ENCODE measurements at places on chromosomes 2 and 18. TPM values are rescaled to one million over a fixed set of nuclear protein-coding genes. Genes with fewer than 3 reads are reported as not detected.
A peak's percentile ranks its signal among the peaks of the same experiment; 100 is the strongest.

HOXD12 gene
- total RNA-seq = not detected

FBXO15 gene
- total RNA-seq = 0.89 TPM

CCL20 gene
- 0.27 TPM for total RNA-seq

CDCA7 gene
- total RNA-seq = 7.8 TPM

GRP gene
- total RNA-seq = not detected

SNED1 gene
- total RNA-seq = 2.8 TPM

DNA sequence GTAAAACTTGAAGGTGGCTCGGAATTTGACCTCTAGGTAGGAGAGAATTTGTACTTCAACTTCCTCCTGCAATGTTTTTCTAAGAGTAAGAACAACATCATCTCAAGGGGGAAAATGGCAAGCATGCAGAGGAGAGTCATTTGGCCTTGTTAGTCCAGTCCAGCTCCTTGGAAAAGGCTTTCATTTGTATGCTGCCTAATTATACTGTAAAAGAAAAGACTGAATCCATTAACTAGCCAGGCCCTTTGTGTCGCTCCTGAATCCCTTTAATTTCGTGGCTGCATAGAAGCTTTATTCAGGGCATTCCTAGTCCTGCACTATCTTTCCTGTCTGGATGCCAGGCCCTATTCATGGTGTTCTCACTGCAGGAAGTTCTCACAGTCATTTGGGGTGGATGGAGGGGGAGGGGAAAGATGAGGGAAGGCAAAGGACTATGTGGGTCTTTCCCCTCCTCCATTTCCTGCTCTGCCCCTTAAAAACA, 36.0 kb downstream of the PHLPP1 start:
- H3K4me3 ChIP-seq = no peak overlapping the region
- H3K27me3 ChIP-seq = no peaks in the 10 kb centered on the region
- DNase-seq = no peak
- H3K4me1 ChIP-seq = peaks cover 11% of the 10 kb centered on the region
- H3K36me3 ChIP-seq = no peaks in the 10 kb centered on the region

- H3K36me3 ChIP-seq = no peaks in the 10 kb centered on the region
- H3K4me3 ChIP-seq = no peak overlapping the region
- H3K27ac ChIP-seq = no peak overlapping the region
- DNase-seq = no peak
These were observed 15.3 kb downstream of the KYNU start for GRCh38 chr2:142892715-142893114.

GRCh38 chr2:68435615-68436014, 31.5 kb downstream of the FBXO48 start:
- no peaks in the 10 kb centered on the region for H3K27me3 ChIP-seq
- no peak for DNase-seq
- peaks cover 7% of the 10 kb centered on the region for H3K4me1 ChIP-seq
- H3K36me3 ChIP-seq = no peaks in the 10 kb centered on the region

- peaks cover 2% of the 10 kb centered on the region for H3K27me3 ChIP-seq
- H3K4me1 ChIP-seq = no peaks in the 10 kb centered on the region
- H3K4me3 ChIP-seq = no peak overlapping the region
- no peaks in the 10 kb centered on the region for H3K36me3 ChIP-seq
- H3K27ac ChIP-seq = no peak overlapping the region
- DNase-seq = peak; percentile 29
These were observed 38.8 kb upstream of the TMEM18 start for GRCh38 chr2:715854-716560.

DNA sequence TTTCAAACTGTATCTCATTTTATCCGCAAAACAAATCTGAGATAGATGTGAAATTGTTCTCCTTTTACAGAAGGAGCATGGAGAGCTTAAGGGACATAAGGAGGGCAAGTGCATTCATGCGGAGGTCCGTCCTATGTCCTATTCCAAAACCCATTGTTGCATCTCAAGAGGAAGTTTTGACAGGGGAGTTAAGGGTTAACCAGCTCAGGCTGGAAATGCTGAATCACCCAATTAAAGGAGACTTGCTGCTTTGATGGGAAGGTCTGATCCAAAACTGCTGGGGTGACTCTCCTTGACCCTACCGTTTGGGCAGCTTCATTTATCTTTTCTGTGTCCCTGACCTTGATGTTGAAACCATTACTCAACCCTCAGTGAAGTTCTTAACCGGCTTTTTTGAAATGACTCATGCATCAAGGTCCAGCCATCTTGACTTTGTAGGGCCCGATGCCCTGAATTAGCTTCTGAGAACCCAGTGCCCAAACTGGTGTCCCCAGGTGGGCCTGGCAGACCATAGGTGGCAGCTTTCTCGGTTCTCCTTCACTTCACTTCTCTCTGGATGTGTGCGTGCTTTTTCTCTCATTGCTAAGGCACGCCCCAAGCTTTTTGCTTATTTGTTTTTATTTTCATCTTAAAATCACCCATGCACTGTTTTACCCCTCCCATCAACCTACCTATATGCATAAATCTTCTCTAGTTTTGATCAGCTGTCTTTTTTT, 15.9 kb upstream of the TXNDC2 start:
- H3K27ac ChIP-seq = no peak overlapping the region
- no peaks in the 10 kb centered on the region for H3K27me3 ChIP-seq
- no peaks in the 10 kb centered on the region for H3K4me1 ChIP-seq
- H3K4me3 ChIP-seq = no peak overlapping the region

- DNase-seq = no peak
- peaks cover 2% of the 10 kb centered on the region for H3K4me1 ChIP-seq
- H3K27me3 ChIP-seq = no peaks in the 10 kb centered on the region
- no peaks in the 10 kb centered on the region for H3K36me3 ChIP-seq
- H3K27ac ChIP-seq = peak overlapping the region; percentile 97
- peak overlapping the region; percentile 81 for H3K4me3 ChIP-seq
These were observed 391 bp upstream of the TMEM17 start for GRCh38 chr2:62506421-62506750.

DNA sequence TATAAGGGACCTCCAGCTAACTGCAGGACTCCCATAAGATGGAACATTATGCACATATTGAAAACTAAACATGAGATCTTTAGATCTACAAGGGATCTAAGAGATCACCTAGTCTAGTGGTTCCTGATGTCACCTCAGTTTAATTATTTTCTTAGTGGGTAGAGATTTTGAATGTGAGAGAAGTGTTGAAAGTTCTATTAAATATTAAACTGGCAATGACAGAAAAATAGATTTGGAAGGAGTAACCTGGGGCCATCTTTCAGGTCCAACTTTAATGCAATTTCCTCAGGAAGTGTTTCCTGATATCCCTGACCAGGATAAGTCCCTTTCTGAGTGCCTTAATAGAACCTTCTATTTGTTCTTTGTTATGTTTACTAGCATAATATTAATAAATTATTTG, 29.1 kb upstream of the CPS1 start:
- H3K4me1 ChIP-seq = no peaks in the 10 kb centered on the region
- DNase-seq = no peak
- no peak overlapping the region for H3K4me3 ChIP-seq
- no peak overlapping the region for H3K27ac ChIP-seq
- no peaks in the 10 kb centered on the region for H3K27me3 ChIP-seq

DNA sequence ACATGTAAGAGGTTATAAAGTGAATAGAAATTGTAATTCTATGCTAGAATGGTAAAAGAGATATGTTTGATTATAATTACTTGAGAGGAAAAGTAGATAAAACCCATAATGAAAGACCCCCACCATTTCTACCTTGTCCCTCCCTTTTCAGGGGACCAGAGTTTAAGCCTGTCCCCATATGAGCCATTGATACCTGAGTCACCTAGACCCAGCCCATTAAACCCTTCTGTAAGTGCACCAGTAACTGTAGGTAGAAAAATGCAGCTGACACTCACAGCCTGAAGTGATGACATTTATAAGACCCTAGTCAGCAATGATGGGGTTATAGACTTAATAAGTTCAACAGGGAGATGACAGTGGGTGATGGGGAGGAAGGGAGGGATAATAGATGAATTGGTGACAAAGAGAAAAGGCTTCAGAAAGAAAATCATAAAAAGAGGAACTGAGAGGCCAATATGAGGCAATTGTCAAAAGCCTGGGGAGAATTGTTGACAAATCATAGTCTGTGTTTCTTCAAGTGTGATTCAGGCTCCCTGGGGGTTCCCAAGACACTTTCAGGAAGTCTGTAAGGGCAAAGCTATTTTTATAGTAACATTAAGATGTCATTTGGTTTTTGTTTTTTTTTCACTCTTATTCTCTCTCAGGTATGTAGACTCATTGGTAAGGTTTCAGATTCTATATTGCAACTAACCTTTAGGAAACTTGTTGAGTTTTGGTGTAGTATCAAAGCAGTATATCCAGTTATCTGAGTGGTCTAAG, 544.2 kb downstream of the SATB2 start:
- no peak for DNase-seq
- H3K4me1 ChIP-seq = no peaks in the 10 kb centered on the region
- H3K27ac ChIP-seq = no peak overlapping the region
- no peak overlapping the region for H3K4me3 ChIP-seq
- no peaks in the 10 kb centered on the region for H3K27me3 ChIP-seq
- H3K36me3 ChIP-seq = no peaks in the 10 kb centered on the region

DNA sequence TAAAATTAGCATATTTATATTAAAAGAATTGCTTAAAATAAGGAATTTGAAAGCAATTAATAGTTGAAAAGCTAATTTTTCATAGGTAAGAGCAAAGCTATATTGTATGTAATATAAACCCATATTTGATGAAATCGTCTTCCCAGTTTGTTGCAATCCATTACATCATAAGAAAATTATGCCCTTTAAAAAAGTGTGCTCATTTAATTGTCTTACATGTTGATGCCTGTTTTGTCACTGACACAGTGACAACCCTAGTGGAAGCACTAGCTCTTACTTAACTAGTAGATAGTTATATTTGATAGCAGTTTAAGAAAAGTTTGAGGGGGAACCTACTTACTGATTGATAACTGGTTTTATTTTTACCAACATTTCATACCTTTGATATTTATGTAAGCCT, 30.0 kb upstream of the IL18RAP start:
- no peaks in the 10 kb centered on the region for H3K4me1 ChIP-seq
- H3K4me3 ChIP-seq = no peak overlapping the region
- no peaks in the 10 kb centered on the region for H3K36me3 ChIP-seq
- H3K27ac ChIP-seq = no peak overlapping the region
- no peak for DNase-seq

DNA sequence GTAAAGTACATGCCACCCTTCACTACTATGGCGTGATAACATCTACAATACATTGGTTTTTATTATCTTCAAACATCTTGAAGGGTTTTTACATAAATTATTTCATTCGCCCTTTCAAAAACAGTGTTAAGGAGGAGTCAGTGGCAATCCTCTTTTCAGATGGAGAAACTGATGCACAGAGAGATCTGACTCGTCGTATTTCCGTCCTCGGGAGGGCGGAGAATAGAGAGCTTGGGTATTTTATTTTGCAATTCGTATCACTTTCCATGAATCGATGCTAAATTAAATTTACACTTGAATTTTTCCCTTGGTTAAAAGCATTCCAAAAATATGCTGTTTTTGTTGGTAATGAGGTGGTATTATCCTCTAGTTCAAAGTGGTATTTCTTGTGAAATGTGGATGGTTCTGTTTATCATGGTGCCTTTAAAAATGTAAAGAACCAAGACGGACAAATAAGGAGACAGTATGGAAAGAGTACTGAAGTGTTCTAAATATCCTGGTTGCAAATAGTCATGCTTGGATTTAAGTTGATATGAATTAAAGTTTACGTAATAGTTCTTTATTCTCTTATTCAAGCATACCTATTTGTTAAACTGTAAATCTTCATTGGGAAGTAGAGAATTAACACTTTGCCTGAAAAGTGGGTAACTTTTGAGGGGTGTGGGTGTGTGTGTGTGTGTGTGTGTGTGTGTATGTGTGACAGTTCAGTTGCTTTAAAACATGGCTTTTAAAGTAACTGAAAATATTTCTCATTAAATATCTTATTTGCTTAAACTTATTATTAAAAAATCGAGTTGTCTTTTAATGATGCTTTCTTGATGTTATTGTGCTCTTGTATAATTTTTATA, 5.6 kb downstream of the PHLPP1 start:
- no peaks in the 10 kb centered on the region for H3K27me3 ChIP-seq
- peak overlapping the region; percentile 71 for H3K27ac ChIP-seq
- H3K4me3 ChIP-seq = peak overlapping the region; percentile 6
- DNase-seq = no peak

DNA sequence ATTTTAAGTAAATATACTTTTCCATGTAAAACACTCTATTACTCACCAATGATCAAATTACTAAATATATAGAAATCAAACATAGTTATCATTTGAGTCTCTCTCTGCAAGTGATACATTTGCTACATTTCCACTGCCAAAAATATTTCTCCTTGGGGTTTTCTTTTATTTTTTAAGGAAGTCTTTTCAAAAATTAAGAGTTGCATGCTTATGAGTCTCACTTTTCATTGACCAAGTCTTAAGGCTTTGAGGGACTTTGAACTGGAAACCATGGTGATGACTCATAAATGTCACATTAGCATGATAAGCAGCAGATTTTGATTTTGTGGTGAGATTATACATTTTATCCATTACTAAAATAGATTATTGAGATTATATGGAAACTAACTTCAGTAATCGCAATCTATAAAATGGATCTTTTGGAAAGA, 152.9 kb downstream of the FAM124B start:
- H3K4me1 ChIP-seq = no peaks in the 10 kb centered on the region
- H3K4me3 ChIP-seq = no peak overlapping the region
- H3K27me3 ChIP-seq = no peaks in the 10 kb centered on the region
- no peaks in the 10 kb centered on the region for H3K36me3 ChIP-seq
- no peak for DNase-seq

GRCh38 chr2:139142252-139142880, 362.2 kb upstream of the NXPH2 start:
- no peaks in the 10 kb centered on the region for H3K4me1 ChIP-seq
- no peak overlapping the region for H3K4me3 ChIP-seq
- no peaks in the 10 kb centered on the region for H3K27me3 ChIP-seq

- H3K4me3 ChIP-seq = no peak overlapping the region
- H3K27me3 ChIP-seq = no peaks in the 10 kb centered on the region
- no peak for DNase-seq
- H3K36me3 ChIP-seq = no peaks in the 10 kb centered on the region
- H3K4me1 ChIP-seq = no peaks in the 10 kb centered on the region
These were observed 37.5 kb downstream of the SCN1A start for GRCh38 chr2:166090346-166090745.

All from muscle of leg (tissue), 16 donors.